ENCODE measurements at places on chromosomes 5 and 9.

DNA sequence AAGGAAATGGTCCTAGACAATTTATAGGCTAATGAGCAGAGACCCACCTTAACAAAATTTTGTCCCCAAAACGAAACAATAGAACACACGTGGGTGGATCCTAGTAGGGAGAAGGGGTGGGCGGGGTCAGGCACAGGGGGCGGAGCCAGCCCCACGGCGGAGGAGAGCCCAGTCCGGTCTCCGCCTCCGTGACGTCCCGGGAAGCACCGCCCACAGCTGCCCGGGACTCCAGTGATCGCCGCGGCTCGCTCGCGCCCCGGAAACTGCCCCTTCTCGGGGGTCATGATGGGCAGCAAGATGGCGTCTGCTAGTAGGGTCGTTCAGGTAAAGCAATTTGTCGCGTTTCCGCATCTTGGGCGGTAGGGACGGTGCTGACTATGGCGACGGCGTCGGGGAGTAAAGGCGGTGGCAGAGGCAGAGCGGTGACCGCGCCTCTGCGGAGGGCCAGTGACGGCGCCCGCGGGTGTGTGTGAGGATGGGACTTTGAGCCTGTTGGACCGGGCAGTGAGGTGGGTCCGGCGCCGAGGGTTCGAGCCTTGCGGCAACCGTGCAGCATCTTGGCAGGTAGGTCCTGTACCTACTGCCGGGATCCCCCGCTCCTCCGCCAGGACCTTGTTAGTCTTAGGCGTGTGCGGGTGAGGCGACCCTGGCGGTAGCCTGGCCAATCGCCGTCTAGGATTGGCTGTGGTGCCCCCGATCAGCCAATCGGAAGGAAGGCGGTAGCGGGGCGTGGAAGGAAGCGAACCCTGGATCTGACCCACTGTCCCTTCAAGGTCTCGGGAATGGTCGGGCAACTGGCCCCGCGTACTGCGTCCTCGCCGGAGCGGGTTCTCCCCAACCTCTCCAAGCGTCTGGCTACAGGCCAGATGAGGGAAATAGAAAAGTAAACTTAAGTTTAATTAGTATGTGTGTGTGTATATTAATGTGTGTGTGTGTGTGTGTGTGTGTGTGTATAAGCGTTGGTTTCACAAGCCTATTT lies 16.8 kb upstream of the CDK7 start:
- peak; percentile 97 for DNase-seq

GRCh38 chr5:57163553-57164006 lies 10.3 kb upstream of the GPBP1 start:
- no peak for DNase-seq

DNA sequence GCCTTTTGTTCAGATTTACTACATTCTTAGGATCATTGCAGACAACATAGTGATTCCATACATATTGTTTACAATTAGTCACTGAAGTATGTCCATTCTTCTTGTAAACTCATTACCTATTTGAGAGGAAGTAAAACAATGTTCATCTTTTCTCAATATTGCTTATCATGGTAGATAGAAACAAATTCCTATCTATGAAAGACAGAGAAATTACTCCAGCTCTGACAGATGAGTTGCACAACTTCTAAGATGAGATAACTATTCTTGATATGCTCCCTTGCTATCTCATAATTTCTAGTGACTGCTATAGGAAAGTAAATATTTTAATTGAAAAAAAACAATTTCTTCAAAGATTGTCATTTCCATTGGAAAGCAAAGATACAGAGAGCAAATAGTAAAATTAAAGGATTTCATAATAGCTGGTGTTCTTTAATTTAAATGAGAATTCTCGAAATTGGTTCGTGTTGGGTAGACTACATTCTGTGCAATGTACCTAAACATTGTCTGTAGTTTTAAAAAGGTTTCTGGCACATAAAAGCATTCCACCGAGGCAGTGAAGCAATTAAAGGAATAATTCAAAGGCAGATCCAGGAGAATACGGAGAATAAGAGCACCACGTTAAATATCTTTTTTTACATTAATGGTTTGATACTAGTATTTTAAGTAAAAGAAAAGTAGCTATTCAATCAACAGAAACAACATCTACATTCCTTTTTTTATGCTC lies 1029.1 kb upstream of the ACO1 start:
- DNase-seq, result no peak

GRCh38 chr9:128782669-128783068 lies 4.4 kb upstream of the TBC1D13 start:
- DNase-seq, result no peak

GRCh38 chr9:129583308-129584038 lies 37.4 kb downstream of the C9orf50 start:
- no peak for DNase-seq

- no peak for DNase-seq
Measured at GRCh38 chr5:150062216-150062922, 24.0 kb downstream of the CSF1R start.

DNA sequence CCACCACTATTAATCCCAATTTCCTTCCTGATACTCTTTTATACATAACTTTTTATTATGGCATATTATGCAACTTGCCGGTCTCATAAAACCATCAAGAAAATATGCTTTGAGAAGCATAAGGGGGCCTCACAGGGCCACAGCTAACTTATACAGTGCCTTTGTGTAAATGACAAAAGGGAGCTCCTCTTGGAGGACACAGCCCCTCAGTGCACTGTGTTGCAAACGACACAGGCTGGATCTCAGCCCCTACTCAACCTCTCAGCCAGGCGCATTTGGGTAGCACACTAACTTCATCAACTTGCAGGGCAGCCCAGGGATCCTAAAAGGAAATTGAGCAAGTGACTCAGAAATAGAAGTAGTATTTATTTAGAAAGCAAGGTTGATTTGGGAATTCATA lies 35.4 kb downstream of the RIGI start:
- DNase-seq, result no peak

- peak; percentile 76 for DNase-seq
Measured at GRCh38 chr9:127970401-127971313, 10.1 kb downstream of the EEIG1 start.

DNA sequence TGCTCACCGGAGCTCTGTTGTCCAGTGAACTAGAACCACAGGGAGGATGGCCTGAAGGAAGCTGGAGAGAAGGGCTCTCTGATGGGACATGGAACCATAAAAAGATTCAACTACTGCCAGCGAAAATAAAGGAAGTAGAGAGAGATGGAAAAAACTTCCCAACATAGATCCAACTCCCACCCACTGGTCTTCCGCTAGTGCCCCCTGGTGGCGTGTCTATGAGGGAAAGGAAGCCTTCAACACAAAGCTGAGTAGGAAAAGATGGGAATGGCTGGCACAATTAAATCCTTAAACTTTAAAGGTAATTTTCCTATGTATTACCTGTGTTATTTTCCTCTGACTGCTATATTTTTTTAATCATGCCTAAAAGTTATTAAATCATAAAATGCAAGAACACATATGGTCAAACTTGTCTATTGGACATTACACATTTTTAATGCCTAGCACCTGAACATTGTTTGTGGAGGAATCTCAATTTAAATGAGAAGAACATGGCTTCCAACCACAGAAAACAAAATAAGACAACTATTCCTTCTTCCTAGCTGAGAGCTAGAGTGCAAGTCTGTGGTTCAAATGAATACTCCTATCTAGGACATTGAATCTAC lies 51.5 kb downstream of the CEP120 start:
- DNase-seq, result peak; percentile 20

DNA sequence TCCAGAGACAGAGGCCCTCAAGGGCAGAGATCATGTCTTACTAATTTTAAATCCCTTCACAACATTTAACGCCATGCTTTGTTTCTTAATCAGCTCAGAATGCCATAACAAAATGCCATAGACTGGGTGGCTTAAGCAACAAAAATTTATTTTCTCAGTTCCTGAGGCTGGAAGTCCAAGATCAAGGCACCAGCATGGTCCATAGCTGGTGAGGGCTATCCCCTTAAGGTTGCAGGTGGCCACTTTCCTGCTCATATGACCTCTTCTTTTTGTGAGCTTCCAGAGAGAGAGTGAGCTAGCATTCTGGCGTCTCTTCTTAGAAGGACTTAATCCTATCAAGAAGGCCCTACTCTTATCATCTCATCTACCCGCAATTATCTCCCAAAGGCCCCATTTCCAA lies 470.3 kb downstream of the ZNF608 start:
- DNase-seq, result no peak

- DNase-seq, result no peak
Measured at GRCh38 chr5:107135391-107135790, 535.3 kb downstream of the EFNA5 start.

GRCh38 chr5:98975223-98975622 lies 46.4 kb upstream of the CHD1 start:
- DNase-seq, result no peak

DNA sequence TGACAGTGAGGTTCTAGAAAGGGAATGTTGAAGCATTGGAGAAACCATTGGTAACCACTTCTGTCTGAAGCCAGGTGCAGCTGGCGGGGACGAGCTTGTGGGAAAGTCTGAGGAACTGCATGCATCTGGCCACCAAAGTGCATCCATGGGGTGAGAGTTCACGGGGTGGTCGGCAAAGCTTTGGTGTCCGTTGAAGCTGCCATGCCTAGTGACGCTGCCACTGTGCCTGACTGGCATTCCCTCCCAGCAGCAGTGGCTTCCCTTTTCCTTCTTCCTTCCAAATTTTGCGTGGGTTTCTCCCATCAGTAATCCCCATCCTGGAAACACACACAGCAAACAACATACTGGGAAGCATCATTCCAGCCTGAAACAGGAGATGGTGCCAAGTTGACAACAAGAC lies 145.7 kb upstream of the ALDH1B1 start:
- DNase-seq, result no peak

DNA sequence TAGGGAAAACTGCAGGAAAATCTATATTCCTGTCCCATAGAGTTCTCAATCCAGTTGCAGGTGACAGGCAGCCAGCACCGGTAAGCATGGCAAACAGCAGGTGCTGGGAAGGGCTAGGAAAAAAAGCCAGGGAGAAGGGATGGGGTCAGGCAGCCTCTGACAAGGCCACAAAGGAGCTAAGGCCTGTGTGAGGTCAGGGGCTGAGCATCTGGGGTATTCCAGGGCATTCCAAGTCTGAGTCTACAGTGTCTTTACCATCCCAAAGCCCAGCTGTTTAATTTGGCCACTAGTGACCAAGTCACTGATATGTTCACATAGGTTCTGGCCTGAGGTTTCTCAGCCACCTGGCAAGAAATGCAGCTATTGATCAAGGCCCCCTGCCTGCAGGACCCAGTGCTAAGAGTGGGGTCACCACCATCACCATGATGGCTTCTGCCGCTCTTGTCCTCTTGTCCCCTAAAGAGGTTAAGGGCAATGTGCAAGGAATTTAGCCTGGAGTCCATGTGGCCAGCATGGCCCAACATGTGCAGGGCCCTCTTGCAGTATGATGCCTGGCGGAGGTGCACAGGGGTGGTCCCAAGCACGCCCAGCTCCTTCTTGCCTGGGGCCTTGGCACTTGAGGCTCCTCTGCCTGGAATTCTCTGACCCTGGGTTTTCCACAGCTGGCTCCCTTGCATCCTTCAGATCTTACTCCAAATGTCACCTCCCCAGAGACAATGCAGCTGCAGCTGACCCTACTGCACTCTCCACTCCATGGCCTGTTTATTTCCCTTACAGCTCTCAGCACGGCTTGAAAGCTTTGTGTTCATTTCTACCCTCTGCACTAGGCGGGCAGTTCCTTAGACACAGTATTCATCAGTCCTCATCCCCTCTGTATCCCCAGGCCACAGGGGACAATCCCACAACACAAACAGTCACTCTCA lies 213.1 kb downstream of the MSX2 start:
- DNase-seq, result no peak

- DNase-seq, result no peak
Measured at GRCh38 chr9:74742792-74743730, 144.7 kb downstream of the TRPM6 start.

- peak; percentile 44 for DNase-seq
Measured at GRCh38 chr9:38227656-38228055, 158.6 kb upstream of the SHB start.

GRCh38 chr5:32029261-32029660 lies 144.9 kb downstream of the GOLPH3 start:
- no peak for DNase-seq

DNA sequence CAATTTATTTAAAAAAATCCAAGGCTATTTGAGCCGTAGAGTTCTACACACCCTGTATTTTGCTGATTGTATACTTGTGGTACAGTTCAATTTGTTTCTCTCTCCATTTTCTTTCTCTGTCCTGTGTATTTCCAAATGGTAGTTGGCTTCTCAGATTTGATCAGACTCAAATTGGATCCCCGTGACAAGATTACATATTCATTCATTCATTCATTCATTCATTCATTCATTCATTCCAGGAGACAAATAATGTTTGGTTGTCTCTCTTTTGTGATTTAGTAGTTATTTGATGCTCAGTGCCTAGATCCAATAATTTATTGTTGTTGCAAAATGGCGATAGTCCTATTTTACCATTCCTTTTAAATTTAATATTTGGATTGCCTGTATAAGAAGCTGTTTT lies 292.8 kb upstream of the RIOK2 start:
- DNase-seq, result no peak

DNA sequence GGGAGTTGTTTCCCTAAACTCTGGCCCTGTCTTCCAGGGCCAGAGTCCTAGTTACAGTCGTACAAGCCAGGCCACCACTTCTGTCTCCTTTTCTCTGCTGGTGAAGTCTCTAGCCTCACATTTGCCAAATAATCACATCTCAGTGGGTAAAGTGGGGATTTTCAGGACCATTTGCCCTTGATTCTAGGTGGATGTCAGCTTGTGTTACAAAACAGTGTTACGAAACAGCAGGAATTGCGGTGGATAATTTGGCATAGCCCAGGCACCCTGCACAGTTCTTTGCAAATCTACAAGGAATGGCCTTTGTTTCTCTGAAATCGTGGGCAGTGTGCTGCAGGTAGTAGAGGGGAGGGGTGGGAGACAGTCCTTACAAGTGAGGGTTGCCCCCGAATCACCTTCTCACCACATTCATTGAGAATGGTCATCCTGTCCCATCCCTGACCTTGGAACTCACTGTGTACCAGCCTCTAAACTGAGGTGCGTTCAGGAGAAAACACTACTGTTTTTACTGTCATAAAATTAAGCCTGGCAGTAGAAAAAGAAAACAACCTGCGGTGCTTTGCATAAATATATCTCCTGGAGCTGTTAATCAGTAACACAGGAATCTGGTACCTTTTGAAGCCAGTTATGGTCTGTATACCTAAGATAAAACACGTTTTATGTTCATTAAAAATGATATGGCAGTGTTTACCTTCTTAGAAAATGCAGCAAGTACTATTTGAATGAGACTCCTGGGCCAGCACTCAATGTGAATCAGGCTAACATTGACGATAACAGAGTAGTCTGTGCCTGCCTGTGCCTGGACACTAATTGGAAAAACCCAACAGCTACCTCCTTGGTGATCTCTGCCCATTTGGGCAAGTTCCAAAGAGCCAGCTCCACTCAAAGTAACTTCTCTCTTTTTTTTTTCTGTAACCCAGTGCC lies 44.3 kb downstream of the CYSTM1 start:
- no peak for DNase-seq

GRCh38 chr5:155147222-155147621 lies 133.7 kb downstream of the KIF4B start:
- no peak for DNase-seq

- DNase-seq, result no peak
Measured at GRCh38 chr5:115815693-115816225, 700 bp downstream of the CDO1 start.

GRCh38 chr5:64653766-64654560 lies 36.3 kb upstream of the SHISAL2B start:
- no peak for DNase-seq

- no peak for DNase-seq
Measured at GRCh38 chr5:84255315-84255714, 129.4 kb downstream of the EDIL3 start.
